Stimulated activated CD4-positive, alpha-beta T cell treated with anti-CD3 and anti-CD28 coated beads, TNF-alpha, amount 100 ng/mL, for 24 hours (primary cell): ENCODE measurements at places on chromosomes 11 and 22.

DNA sequence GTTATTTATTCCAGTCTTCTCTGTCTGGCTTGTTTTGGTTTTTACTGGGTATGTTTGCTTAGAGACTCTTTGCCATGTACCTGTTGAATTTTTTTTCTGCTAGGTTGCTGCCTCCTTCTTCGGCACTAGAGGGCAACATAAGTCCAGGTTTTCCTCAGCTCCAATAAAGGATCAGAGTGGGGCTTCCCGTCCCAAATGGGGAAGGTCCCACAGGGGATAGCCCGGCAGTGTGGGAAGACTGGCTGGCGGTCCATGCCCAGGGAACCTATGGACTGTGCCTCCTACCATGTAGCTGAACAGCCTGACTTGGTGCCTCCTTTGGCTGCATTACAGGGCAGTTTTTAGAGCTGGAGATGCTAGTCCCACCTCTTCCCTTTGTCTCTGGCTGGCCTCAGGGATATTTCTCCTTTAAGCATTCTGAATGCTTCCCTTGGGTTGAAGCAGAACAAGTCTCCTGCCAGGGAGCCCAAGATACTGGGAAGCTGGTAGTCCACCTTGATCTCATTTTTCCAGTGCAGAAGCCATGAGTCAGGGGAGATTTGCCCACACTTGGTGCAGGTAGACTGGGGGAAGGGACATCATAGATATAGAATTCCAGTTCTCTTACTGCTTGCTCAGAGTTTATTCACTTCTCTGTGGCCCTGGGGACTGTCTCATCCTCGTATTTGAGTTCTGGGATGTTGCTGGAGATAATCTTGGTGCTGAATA lies 60.2 kb downstream of the BRD1 start:
- no peak for DNase-seq

DNA sequence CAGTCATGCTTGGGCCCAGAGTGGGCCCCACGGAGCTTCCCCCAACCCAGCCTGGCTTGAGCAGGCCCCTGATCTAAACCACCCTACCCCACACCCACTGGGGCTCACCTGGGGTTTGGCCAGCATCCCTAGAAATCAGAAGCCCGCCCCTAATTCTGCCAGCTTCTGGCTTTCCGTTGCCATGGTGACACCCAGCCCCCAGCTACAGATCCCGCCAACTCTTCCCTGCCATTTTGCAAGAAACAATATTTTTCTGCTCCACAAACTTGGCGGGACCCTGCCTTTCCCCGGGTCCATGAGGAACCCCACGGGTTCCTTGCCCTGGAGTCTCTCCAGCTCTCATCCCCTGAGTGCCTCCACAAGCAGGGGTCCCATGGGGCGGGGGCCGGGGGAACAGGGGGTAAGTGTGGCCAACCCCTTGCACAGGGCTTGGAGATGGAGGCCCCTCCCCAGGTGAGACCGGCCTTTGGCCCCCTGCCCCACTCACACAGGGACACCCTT lies 90.0 kb downstream of the CDKN1C start:
- DNase-seq = no peak

- no peak for DNase-seq
Measured at GRCh38 chr11:32032478-32032877, 58.4 kb upstream of the RCN1 start.

DNA sequence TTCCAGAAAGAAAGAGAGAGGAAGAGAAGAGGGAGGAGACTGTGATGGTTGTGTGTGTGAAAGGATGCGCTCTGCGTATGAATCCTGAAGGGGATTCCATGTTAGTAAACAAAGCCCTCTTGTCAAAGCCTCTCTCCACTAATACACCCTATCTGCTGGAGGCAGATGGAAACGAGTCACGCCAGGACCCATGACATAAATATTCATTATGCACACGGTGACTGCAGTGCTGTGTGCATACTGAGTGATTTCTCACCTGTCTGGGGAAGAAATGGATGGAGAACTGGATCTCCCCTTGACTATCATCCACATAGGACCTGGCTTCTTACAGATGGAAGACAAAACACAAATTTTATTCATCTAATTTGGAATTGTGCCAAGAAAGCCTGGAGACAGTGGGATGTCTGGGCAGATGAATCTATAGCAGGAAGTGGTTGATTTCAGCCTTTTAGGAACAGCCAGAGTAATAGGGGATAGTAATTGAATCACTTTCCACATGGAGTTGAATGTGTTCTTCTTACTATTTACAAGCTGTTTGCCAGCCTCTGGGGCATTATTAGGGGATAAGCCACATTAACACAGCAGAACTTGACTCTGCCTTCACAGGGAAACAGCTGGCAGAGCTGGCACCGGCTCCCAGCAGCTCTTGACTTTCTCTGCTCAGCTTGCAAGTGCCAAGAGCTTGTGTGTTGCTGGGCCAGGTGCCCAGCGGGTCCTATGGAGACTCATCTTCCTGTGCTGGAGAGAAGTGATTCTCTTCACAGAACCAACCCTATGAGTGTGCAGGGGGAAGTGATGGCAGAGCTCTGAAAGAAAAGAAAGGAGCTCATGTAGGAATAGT lies 9.0 kb downstream of the MTNR1B start:
- no peak for DNase-seq

DNA sequence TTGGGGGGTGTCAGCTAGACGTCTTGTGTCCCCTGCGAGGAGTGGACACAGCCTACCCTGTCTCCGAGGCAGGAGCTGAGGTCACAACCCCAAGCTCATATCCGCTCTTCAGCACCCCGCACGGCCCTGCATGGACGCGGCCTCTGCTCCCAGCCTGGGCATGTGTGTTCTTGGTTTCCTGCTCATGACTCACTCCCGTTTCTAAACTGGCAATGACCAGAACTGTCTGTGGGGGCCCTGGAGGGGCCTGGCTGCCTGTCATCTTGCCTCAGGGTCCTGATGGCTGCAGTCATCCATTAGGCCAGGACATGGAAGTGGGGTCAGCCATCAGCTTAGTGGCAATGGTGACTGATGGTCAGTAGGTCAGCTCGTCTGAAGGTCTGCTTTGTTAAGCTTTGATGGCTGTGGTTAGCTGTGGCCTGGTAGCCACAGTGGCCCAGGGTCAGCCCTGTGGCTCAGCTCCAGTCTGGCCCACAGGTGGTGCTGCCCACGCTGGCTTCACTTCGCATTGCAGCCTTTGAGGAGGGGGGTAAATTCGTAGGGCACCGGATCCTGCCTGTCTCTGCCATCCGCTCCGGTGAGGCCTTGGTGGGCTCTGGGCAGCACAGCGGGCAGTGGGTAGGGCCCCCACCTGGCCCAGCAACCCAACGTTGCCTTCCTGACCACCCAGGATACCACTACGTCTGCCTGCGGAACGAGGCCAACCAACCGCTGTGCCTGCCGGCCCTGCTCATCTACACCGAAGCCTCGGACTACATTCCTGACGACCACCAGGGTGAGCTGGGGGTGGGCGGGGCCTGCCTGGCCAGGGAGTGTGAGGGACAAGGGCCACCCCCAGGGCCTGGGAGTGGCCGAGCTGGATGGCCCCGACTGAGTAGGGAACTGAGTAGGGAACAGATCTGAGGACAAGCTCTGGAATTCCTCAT lies 12.0 kb downstream of the PLCB3 start:
- no peak for DNase-seq

- DNase-seq = no peak
Measured at GRCh38 chr11:1929621-1930461, 10.3 kb downstream of the TNNT3 start.

- DNase-seq = no peak
Measured at GRCh38 chr22:27609451-27609888, 192.1 kb downstream of the MN1 start.

GRCh38 chr11:9210224-9210921 lies 54.8 kb downstream of the DENND5A start:
- no peak for DNase-seq

DNA sequence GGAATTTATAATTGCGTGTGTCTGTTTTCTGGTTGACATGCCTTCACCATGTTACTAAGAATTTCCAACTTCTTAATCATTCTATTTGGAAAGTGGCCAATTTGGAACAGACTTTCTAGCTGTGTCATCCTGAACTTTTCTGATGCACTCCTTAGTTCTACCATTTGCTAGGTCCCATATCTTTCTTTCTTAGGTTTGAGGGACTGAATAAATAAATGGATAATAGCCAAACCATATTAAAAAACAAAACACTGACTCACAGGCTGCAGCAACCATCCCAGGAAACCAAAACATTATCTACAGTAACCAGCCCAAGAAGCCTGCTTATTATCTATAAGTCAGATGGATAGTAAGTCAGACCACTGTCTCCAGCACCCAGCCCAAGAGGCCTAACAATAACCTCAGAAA lies 57.5 kb upstream of the PLET1 start:
- no peak for DNase-seq

- DNase-seq = no peak
Measured at GRCh38 chr22:24225044-24225601, 19.8 kb downstream of the GGT5 start.

- no peak for DNase-seq
Measured at GRCh38 chr11:129270446-129270845, 78.3 kb upstream of the ARHGAP32 start.

DNA sequence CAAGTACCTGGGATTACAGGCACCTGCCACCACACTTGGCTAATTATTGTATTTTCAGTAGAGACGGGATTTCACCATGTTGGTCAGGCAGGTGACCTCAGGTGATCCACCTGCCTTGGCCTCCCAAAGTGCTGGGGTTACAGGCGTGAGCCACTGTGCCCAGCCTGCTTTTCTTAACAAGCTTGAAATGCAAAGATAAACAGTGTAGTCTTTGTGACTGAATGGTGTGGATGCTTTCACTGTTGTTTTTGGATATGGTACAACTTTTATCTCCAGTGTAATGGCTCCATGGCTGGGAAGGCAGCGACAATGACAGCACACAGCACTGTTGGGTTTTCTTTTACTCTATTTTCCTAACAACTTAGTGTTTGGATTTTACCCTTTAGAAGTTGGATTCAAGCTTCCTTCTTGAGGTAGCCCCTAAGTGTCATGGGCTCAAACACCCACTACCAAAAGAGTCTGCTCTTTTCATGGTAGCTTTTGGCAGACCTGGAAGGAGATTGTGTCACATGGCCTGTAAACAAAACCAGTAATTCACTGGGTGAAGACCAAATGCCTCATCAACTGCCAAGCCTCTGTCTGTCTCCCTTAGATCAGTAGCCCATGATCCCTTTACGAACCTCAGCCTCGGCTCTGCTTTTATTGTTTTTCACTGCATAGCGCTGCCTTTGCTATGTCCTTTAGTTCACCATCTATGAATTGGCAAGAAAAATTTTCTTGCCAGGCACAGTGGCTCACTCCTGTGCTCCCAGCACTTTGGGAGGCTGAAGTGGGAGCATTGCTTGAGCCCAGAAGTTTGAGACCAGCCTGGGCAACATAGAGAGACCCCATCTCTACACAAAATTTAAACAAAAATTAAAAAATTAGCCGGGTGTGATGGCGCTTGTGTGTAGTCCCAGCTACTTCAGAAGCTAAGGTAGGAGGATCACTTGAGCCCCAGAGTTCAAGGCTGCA lies 6.4 kb downstream of the VPS51 start:
- DNase-seq = no peak

DNA sequence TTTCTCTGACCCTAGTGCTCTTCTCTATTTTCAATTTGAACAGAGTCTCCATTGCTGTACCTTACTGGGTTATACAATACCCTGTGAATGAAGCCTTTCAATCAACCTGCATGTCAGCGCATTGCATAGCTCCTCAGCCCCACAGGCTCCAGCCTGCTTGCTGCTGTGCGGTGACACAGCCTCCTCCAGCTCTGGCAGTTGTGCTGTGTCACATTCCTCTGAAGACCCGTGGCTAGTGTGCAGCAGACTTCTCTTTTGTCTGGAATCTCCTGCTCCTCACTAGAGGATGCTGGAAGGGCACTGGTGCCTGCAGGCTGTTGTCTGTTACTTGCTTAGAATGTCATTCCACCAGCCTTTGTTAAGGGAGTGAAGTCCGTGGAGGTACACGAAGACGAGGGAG lies 390.1 kb upstream of the B3GAT1 start:
- DNase-seq = no peak

- no peak for DNase-seq
Measured at GRCh38 chr11:706957-707816, 1.2 kb downstream of the EPS8L2 start.

DNA sequence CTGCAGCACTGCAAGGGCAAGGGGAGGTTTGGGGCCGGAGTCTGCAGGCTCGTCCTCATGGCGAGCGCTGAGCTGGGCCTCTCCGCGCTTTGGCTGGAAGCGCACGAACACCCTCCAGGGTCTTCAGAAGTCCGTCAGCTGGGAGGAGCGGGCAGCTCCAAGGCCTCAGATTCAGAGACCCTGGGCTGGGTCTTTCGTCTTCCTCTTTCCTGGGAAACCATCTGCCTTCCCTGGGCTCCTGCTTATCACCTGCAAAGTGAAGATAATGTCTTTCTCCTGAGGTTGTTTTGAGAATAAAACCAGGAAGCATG lies 525.6 kb downstream of the BRD1 start:
- no peak for DNase-seq

- DNase-seq = no peak
Measured at GRCh38 chr11:78196661-78197091, 8.0 kb downstream of the USP35 start.

GRCh38 chr11:47234669-47235100 lies 13.9 kb downstream of the ACP2 start:
- DNase-seq = no peak

DNA sequence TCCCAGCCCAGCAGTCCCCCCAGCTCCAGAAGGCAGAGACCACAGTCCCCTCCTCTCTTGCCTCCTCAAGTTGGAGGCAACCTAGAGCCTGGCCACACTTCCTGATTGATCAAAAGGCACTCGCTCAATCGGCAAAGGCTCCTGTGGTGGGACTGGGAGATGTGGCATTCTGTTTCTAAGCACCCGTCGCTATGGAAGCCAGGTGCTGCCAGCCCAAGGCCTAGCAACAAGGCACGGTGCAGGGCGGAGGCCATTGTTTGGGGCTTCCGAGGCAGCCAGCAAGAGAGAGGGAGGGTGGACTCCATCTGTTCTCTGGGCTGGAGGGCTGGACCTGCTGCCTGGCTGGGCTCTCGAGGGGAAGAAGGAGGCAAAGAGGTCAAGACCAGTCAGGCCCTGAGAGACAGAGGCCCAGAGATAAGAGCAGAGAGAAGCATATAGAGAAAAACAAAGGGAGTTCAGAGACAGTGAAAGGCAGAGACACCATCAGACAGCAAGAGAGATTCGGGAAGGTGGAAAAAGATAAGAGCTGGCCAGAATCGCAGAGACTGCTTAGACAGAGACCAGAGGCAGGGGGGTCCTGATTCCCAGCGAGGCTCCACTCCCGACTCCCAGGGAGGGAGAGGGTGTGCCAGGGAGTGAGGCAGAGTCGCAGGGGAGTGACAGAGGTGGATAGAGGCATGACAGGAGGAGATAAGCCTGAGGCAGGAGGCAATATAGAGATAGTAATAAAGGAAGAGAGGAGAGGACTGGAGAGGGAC lies 21.2 kb downstream of the PDE2A start:
- no peak for DNase-seq

GRCh38 chr11:73157101-73158010 lies 15.2 kb upstream of the FCHSD2 start:
- no peak for DNase-seq

- DNase-seq = no peak
Measured at GRCh38 chr22:38203090-38203810, 1.5 kb downstream of the MAFF start.

- DNase-seq = no peak
Measured at GRCh38 chr11:105673089-105673488, 63.2 kb downstream of the GRIA4 start.

- no peak for DNase-seq
Measured at GRCh38 chr22:37741312-37741795, 44.5 kb downstream of the TRIOBP start.
